GM03348 (cell line): ENCODE measurements at places on chromosomes 12 and 14.

DNA sequence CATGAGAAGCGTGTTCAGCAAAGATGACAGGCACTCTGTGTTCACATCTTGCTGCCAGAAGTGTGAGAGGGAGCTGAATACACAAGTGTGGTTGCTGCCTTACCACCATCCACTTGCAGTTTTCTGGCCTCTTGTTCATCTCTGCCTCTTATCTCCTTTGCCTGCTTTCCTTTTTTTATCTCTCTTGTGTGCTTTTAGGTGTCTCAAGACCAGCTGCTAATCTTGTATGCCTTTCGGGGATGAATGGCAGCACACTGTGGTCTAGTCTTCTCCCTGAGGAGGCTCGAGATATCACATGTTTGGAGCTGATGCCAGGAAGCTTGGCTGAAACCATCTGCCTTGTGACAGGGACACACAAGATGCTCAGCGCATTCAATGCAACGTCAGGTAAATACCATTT is 17.2 kb downstream of the FAM234B start:
- no peak for DNase-seq

GRCh38 chr12:125056306-125056705 is 8.9 kb upstream of the AACS start:
- DNase-seq: no peak

GRCh38 chr14:100291305-100292075 is 14.8 kb downstream of the SLC25A29 start:
- no peak for DNase-seq

- no peak for DNase-seq
These were observed 468.0 kb upstream of the PRICKLE1 start for GRCh38 chr12:43057566-43057965.

GRCh38 chr12:131226345-131227265 is 272.9 kb downstream of the ADGRD1 start:
- DNase-seq: no peak

DNA sequence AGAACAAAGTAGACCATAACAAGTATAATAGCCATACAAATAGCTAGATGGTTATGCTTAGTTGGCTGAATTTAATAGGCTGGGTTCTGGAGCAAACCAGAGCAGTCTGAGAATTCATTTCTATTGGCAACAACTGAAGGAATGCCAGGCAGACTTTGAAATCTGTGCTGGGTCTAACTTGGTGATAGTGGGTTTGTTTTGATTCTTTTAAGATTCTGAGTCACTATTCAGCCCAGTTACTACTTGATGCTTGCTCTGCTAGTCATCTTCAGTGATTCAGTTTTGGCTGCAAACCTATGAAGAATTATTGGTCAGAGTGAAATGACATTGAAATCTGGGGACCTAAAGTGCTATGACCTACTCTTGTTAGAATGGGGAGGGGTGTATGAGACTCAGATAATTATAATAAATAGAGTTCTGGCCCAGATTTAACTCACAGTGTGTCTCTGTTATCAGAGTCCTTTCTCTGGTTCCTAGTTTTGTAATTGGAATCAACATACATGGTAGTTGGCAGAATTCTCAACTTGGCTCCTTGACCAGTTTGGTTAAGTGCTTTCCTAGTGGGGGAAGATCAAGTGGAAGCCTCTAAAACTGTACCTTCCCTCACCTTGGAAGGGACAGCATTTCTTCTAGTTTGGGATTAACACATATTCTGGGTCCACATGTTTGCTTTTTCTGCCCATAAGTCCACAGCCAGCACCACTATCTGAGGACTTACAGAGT is 43.5 kb downstream of the MNAT1 start:
- peak; percentile 80 for DNase-seq
